Activated CD4-positive, CD25-positive, alpha-beta regulatory T cell treated with anti-CD3 and anti-CD28 coated beads, Interleukin-2, amount 50 U/mL, for 16 hours (primary cell): ENCODE measurements at places on chromosomes 2 and 18.

- DNase-seq: no peak
Observed at GRCh38 chr2:233469261-233470010, 97.1 kb downstream of the USP40 start.

- no peak for DNase-seq
Observed at GRCh38 chr2:47479863-47480262, 76.9 kb downstream of the MSH2 start.

- no peak for DNase-seq
Observed at GRCh38 chr2:129366263-129366662, 613.2 kb upstream of the RAB6C start.

DNA sequence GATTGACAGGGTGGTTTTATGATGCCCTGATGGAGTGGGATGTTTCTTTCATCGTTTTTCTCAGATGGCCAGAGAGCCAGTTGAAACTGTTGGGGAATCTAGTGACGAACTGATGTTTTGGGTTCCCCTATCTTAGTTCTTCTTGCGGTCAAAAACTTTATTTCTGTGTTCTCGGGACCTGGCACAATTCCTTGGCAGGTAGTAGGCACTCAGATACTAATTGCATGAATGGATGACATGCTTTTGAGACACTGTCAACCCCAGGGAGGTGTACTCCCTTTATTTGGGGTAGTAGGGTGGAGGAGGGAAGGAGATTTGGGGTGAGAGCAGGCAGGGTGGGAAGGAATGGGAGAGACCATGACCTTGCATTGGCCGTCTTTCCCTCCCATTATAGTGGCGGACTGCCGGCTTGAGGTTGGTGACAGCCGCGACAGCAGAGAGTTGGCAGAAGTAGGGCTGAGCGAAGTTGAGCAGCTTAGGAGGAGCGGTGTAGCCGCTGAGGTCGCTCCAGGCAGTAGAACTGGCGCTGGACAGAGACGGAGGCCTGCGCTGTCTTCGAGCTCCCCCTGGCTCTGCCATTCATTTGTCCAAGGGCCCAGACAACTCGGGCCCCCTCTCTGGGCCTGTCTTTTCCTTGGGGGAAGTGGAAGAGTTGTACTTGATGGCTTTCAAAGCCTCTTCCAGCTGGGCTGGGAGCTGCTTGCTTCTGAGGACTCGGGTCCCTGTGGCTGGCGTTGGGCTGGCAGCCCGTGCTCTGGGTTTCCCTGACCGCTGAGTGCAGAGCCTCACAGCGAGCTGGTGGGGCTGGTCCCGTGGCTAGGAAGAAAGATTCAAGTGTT is 2.6 kb downstream of the TET3 start:
- no peak for DNase-seq
